Activated CD4-positive, alpha-beta T cell treated with anti-CD3 and anti-CD28 coated beads for 36 hours (primary cell): ENCODE measurements at places on chromosomes 4 and X. TPM values are rescaled to one million over a fixed set of nuclear protein-coding genes. Genes with fewer than 3 reads are reported as not detected.

PPEF2 gene
- 0.14 TPM for total RNA-seq

CLIC2 gene
- 0.88 TPM for total RNA-seq

NMU gene
- not detected for total RNA-seq

BMPR1B gene
- not detected for total RNA-seq

RHOH gene
- total RNA-seq: 74.7 TPM

PPP2R2C gene
- 0.12 TPM for total RNA-seq

NDST3 gene
- not detected for total RNA-seq

AADAT gene
- not detected for total RNA-seq

ADH1B gene
- total RNA-seq: not detected

MAOB gene
- 0.09 TPM for total RNA-seq

IL13RA2 gene
- not detected for total RNA-seq

GRCh38 chrX:85622635-85623034 lies 243.2 kb upstream of the POF1B start:
- no peak overlapping the region for H3K27ac ChIP-seq
- no peaks in the 10 kb centered on the region for H3K4me1 ChIP-seq
- H3K27me3 ChIP-seq: no peaks in the 10 kb centered on the region
- no peak overlapping the region for H3K4me3 ChIP-seq
- DNase-seq: no peak

DNA sequence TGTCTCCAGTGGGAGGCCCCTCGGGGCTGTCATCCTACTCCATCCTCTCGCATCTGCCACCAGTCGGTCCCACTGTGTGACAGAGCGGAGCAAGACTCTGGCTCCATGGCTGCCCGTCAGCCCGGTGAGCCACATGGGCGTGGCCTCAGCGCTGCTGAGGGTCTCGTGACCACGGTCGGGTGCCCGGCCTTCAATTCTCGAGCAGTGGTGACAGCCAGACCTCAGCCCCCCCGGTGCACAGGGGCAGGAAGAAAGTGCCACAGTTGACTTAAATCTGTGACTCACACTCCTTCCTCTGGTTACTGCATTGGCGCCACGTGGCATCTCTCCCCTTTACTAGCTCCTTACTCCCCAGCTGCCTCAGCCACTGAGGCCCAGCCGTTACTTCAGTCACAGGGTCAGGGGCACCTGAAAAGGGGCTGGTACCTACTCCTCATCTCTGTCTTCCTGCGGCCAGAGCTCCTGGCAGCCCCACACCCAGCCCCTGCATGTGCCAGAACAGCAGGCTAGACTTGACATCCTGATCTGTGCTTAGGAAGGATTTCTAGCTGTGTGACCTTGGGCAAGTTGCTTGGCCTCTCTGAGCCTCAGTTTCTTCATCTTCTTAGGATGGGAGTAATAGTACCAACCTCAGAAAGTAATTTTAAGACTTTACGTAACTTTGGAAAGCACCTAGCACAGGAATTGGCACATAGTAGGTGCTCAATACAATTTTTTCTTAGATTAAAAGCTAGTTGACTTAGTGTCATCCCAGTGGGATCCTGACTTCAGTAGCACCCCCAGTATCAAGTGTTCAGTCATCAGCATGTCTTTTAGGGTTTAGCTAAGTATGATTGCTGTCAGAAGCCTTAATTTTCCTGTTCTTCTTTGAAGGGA lies 66.1 kb downstream of the TNIP2 start:
- H3K27ac ChIP-seq: peak overlapping the region; percentile 38
- H3K4me1 ChIP-seq: peaks cover 34% of the 10 kb centered on the region
- peaks cover 55% of the 10 kb centered on the region for H3K36me3 ChIP-seq
- H3K4me3 ChIP-seq: no peak overlapping the region
- no peaks in the 10 kb centered on the region for H3K27me3 ChIP-seq

- no peaks in the 10 kb centered on the region for H3K27me3 ChIP-seq
- H3K4me3 ChIP-seq: no peak overlapping the region
- H3K4me1 ChIP-seq: no peaks in the 10 kb centered on the region
- no peak overlapping the region for H3K27ac ChIP-seq
Measured at GRCh38 chrX:80181079-80181478, 166.5 kb downstream of the TBX22 start.

- H3K27ac ChIP-seq: no peak overlapping the region
- no peak for DNase-seq
- H3K4me1 ChIP-seq: no peaks in the 10 kb centered on the region
- H3K36me3 ChIP-seq: no peaks in the 10 kb centered on the region
Measured at GRCh38 chr4:164847016-164847415, 30.0 kb upstream of the APELA start.

DNA sequence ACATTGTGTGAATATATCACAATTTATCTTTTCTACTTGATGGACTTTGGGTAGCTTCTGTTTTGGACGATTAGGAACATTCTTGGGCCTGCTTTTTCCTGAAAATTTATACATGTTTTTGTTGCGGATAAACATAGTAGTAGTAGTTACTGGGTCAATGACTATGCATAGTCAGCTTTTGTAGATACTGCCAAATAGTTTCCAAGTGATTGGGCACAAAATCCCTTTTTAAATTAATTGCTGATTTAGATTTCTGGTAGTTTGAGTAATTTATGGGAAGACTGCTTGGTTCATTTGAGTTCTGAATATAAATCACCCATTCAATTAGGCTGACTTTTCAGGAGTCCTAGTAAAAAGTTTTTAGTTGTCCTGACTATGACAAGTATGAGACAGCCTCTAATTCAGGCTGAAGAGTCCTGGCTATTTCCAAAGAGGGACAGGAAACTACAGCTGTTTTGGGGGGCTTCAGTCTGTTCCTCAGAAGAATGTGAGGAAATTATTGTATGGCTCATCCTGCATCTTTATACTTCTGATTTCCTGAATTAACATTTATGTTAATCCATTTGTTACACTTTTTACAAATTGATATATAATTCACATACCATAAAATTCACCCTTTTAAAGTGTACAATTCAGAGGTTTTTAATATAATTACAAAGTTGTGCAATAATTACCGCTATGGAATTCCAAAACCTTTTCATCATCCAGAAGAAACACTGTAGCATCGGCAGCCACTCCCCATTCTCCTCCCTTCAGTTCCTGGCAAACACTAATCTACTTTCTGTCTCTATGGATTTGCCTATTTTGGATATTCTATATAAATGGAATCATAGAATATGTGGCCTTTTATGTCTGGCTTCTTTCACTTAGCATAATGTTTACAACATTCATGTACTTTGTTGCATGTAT lies 14.2 kb downstream of the LRP2BP start:
- no peak for DNase-seq
- H3K27me3 ChIP-seq: peaks cover 3% of the 10 kb centered on the region
- no peak overlapping the region for H3K27ac ChIP-seq
- peaks cover 5% of the 10 kb centered on the region for H3K36me3 ChIP-seq

- peak; percentile 7 for DNase-seq
- H3K4me1 ChIP-seq: peaks cover 7% of the 10 kb centered on the region
- H3K27ac ChIP-seq: no peak overlapping the region
Measured at GRCh38 chr4:14994242-14994641, 8.0 kb upstream of the CPEB2 start.

DNA sequence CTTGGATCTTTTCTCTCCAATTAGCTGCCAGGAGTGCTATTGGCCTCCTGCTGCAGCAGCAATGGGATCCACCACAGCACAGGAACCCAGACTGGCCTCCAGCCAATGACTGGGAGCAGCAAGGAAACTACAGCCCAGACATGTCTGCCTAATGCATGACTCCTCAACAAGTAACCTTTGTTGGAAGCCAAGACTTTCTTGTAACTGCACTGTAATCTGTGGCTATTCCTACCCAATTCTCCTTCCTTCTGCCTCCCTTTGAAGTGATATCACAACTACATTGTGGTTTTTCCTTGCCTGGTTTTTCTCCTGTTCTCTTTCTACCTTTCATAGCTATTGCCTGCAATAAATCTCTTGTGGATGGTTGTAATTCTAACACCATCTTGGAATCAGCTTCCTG lies 39.8 kb downstream of the SNCA start:
- no peak overlapping the region for H3K27ac ChIP-seq
- H3K4me3 ChIP-seq: no peak overlapping the region
- peaks cover 2% of the 10 kb centered on the region for H3K27me3 ChIP-seq
- no peaks in the 10 kb centered on the region for H3K36me3 ChIP-seq

GRCh38 chr4:154739111-154739510 lies 4.7 kb upstream of the LRAT start:
- H3K4me1 ChIP-seq: peaks cover 13% of the 10 kb centered on the region
- no peak overlapping the region for H3K27ac ChIP-seq
- H3K27me3 ChIP-seq: peaks cover 40% of the 10 kb centered on the region
- H3K4me3 ChIP-seq: no peak overlapping the region

- peak overlapping the region; percentile 15 for H3K27ac ChIP-seq
- peaks cover 33% of the 10 kb centered on the region for H3K36me3 ChIP-seq
- no peaks in the 10 kb centered on the region for H3K27me3 ChIP-seq
- peaks cover 22% of the 10 kb centered on the region for H3K4me1 ChIP-seq
Measured at GRCh38 chrX:47148946-47149345, 3.9 kb downstream of the RBM10 start.

DNA sequence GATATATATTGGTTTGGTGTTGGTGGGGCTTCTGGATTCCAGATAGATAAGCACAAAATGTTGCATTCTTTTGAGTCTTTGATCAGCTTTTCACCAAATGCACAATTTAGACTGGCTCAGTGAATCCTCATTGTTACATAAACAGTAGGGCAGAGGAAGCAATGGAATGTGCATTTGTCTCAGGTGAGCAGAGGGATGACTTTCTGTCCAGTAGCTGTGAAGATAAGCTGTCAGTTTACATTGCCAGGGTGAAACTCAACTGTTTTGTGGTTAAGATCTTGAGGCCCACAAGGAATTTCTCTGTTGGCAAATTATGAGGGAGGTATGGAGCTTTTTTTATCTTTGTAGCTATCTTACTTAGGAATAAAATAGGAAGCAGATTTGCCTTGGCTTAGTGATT lies 168.0 kb downstream of the GALNTL6 start:
- no peak overlapping the region for H3K27ac ChIP-seq
- no peaks in the 10 kb centered on the region for H3K27me3 ChIP-seq
- no peaks in the 10 kb centered on the region for H3K36me3 ChIP-seq
- DNase-seq: no peak
- no peaks in the 10 kb centered on the region for H3K4me1 ChIP-seq
- no peak overlapping the region for H3K4me3 ChIP-seq

GRCh38 chrX:129652565-129653169 lies 2.1 kb downstream of the APLN start:
- DNase-seq: no peak
- H3K36me3 ChIP-seq: no peaks in the 10 kb centered on the region
- no peak overlapping the region for H3K4me3 ChIP-seq
- H3K4me1 ChIP-seq: peaks cover 9% of the 10 kb centered on the region
- H3K27ac ChIP-seq: no peak overlapping the region

- no peak overlapping the region for H3K4me3 ChIP-seq
Measured at GRCh38 chr4:116638592-116638991, 446.8 kb downstream of the TRAM1L1 start.

DNA sequence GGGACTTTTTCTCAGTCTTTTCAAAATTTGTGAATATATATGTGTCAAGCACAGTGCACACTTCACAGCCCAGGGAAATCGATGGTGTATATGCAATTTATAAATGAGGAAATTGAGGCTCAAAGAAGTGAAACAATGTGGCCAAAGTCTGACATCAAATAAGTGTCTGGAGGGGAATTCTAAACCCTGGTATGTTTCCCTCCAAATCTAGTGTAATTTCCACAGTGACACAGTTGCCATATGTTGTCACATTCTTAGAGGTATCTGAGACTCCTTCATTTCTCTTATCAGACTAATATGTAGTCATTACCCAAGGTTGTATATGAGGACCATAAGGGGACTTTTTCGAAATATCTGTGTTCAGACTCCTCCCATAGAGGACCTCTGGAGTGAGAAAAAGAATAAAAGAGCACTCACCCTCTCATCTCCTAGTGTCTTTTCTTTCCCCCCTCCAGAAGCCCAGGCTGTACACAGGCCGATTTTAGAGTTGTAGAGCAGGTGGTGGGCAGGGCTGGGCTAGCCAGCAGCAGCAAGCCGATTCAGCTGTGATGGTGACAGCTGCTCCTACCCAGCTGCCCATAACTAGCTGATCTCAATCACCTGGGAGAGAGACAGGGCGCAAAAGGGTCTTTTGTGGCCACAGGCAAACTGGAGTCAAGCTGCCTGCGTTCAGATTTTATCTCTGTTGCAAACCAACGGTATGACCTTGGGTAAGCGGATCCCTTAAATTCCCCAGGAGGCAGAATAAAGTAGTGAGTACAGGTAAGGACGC lies 55.1 kb downstream of the CLCN5 start:
- H3K36me3 ChIP-seq: no peaks in the 10 kb centered on the region
- DNase-seq: no peak
- no peaks in the 10 kb centered on the region for H3K4me1 ChIP-seq
- no peak overlapping the region for H3K4me3 ChIP-seq

DNA sequence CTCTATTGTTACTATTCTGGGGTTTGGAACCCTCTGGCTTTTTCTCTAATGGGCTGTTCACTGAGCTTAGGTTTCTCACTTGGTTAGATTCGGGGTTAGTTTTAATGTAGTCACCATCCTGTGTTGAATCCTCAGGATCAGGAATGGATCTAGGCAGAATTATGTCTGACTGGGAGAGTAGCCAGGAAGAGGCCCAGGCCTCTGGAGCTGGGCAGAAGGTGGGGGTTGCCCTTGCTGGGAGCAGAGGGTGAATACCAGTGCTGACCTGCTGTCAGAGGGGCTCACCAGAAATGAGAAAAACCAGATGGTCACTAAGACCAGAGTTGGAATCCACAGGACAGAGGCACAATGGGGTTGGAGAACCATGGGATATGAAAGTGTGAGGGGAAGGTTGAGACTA lies 126.6 kb upstream of the SLC4A4 start:
- no peaks in the 10 kb centered on the region for H3K27me3 ChIP-seq
- no peaks in the 10 kb centered on the region for H3K4me1 ChIP-seq
- no peak overlapping the region for H3K27ac ChIP-seq
- no peak for DNase-seq
- H3K36me3 ChIP-seq: no peaks in the 10 kb centered on the region

DNA sequence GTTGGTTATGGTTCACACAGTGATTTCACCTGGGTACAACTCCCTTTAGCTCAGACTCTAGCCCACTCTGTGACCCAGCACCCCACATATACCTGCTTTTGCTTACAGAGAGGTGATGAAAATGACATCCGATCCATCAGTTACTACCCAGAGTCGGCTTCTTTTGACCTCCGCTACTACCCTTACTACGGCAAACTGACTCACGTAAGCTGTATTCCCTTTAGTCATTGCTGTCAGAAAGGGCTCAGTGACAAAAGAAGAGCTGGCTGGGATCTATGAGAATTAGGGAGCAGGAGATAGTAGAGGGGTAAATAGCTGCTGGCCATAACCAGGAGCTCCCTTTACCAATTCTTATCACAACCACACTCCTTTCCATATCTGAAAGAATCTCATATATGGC lies 16.7 kb downstream of the ATP1B4 start:
- no peaks in the 10 kb centered on the region for H3K27me3 ChIP-seq
- H3K36me3 ChIP-seq: no peaks in the 10 kb centered on the region
- H3K4me3 ChIP-seq: no peak overlapping the region
- DNase-seq: no peak

DNA sequence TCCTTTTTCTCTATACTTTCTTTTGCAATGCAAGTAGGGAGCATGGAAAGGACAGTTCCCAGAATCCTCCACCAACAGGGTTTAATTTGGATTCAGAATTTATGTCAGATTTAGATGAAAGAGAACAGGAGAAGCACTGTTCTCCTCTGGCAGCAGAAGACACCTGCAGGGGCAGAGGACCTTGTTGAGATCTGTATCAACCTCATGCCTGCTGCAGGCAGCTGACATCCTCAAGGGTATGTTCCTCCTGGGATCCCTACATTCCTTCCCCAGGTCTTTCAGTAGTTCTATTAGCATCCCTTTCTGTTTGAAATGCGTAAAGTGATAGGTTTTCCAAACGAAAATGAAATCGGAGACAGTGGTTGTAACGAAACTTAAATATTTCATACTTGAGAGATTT lies 10.6 kb upstream of the GUCY1A1 start:
- DNase-seq: no peak
- H3K4me1 ChIP-seq: no peaks in the 10 kb centered on the region
- H3K4me3 ChIP-seq: no peak overlapping the region
- no peak overlapping the region for H3K27ac ChIP-seq
- peaks cover 7% of the 10 kb centered on the region for H3K27me3 ChIP-seq
- H3K36me3 ChIP-seq: no peaks in the 10 kb centered on the region
